ENCODE measurements at places on chromosomes 2 and 18. TPM values are rescaled to one million over a fixed set of nuclear protein-coding genes. Genes with fewer than 3 reads are reported as not detected.
A peak's percentile ranks its signal among the peaks of the same experiment; 100 is the strongest.

The NEURL3 gene
- 0.10 TPM for total RNA-seq

The VWA3B gene
- total RNA-seq: not detected

The NTSR2 gene
- total RNA-seq: 0.10 TPM

The KIAA1328 gene
- 20.1 TPM for total RNA-seq

The QPCT gene
- 33.8 TPM for total RNA-seq

The CRYBA2 gene
- not detected for total RNA-seq

The SLC9A2 gene
- total RNA-seq: 6.8 TPM

The ANKRD36B gene
- 104 TPM for total RNA-seq

The TANK gene
- 90.7 TPM for total RNA-seq

The SULT1C4 gene
- 14.7 TPM for total RNA-seq

DNA sequence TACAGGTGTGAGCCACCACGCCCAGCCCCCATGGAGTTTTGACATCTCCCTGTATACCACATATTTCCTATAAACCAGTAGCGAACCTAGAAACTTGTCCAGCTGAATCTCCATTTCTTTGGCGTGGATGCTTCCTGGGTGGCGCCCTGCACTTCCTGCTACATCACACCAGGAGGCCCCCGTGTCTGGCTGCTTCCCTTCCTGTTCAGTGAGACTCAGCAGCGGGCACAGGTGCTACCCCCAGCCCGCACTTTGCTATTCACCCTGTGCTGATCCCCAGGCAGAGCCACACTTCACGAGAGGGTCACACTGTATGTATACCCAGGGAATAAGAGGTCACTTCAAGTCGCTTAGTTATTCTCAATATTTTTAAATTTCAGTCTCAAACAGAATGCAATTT lies 35.0 kb downstream of the CYP27C1 start:
- DNase-seq: no peak

- no peak for DNase-seq
These were observed 1141.8 kb downstream of the RPIA start for GRCh38 chr2:89833116-89833779.

- DNase-seq: no peak
These were observed 33.0 kb downstream of the PPM1B start for GRCh38 chr2:44201648-44202165.

DNA sequence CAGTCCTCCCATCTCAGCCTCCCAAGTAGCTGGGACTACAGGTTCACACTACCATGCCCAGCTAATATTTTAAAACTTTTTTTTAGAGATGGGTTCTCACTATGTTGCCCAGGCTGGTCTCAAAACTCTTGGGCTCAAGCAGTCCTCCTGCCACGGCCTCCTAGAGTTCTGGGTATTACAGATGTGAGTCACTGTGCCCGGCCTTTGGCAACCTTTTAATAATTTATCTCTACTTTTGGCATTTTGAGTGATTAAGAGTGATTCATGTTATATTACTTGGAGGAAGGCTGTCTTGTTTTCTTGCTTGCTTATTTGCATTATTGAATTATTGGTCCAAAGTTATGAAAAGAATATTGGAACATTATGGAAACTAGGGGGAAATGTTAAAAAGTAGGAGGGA lies 24.3 kb downstream of the NCOA1 start:
- no peak for DNase-seq

GRCh38 chr2:121128741-121129659 lies 156.0 kb downstream of the TFCP2L1 start:
- DNase-seq: no peak

DNA sequence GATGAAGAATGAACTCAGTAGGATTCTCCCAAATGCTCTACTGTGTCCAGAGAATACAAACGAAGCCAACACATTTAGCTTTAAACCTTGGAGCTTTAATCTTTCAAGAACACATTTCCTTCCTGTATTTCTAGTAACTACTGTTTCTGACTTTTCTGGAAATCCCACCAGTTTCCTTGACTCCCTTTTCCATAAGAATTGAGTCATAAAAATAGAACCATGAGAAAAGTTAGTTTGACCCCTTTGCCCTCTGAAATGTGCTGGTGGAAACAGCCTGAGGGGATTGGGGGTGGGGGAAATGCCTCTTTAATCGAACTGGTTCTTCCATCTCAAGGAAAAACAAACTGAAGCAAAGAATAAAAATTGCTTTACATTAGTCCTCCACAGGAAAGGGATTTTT lies 123.9 kb downstream of the TMEM17 start:
- DNase-seq: peak; percentile 9

DNA sequence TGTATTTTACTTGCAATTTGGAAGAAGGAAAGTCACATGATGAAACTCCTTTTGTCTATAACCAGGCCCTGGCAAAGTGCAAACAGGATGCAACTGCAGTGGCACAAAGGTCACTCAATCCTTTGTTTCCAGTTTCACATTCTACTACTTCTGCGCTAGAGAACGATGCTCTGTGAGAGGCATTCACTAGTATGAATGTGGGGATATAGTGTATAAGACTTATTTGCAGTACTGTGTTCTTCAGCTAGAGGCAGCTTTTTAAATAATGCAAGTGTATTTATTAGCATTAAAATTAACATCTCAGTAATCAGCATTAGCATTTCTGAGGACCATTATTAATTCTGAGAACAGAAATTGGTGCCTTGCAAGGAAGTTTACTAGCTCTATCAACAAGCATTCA lies 68.9 kb downstream of the PRPF40A start:
- DNase-seq: no peak

GRCh38 chr2:102538491-102538890 lies 65.5 kb downstream of the SLC9A4 start:
- no peak for DNase-seq

DNA sequence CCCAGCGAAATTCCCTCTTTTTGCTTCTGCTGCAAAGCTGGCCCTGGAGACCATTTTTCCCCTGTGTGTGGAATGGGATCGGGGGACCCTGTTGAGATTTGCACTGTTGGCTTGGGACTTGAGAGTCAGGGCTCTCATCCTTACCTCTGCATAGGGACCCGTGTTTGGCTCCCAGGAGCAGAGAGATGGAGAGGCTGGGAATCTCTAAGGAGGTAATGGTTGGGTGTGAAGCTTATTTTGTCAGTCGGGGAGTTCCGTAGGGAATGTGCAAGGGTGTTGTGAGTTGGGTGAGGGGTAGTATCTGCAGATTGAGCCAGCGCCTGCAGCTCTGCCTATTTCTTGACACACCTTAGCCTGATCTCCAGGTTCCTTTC lies 4.5 kb downstream of the GATA6 start:
- no peak for DNase-seq

DNA sequence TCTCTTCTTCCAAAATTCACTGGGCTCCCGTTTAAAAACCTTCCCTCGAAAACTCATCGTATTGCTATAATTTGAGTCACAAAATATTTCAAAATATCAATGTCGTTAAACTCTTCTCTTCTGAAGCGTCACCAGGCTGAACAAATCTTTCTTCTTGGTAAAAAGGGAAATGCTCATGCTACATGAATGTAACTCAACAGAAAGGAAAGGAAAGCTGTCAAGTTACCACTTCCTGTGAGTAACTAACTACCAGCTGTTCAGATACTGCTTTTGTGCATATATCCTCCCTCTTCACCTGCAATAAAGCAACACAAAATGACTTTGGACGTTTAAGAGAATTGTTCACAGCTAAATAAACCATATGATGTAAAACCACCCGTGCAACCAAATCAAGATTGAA lies 95.4 kb downstream of the DOCK10 start:
- DNase-seq: no peak

DNA sequence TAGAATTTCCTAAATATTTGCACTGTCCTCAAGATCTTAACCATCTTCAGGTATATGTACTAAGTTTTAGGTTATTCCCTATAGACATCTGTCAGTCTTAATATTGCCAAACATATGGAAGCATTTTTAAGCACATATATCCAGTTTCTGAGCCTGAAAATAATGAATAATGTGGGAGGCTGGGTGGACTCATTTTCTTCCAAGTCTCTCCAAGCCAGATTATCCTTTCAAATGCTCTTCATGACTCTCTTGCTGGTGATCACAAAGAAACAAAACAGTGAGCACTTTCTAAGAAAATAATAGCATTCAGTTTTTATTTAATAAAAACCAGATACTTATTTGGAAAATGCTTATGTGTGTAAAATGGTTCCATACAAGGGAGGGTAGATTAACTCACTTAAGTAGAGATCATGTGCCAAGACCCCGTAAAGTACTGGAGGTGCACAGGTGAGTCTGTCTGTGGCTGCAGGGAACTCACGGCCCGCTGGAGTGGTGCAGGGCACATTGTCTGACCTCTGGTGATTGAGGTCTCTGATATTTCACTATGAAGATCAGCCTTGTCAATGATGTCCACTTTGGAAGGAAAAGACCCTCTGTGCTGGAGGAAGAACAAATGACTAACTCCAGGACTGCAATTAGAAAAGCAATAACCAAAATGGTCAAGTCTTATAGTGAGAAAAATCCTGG lies 161.6 kb downstream of the TMEM18 start:
- DNase-seq: peak; percentile 2

- DNase-seq: no peak
These were observed 442.2 kb upstream of the CWC22 start for GRCh38 chr2:180449171-180449915.

DNA sequence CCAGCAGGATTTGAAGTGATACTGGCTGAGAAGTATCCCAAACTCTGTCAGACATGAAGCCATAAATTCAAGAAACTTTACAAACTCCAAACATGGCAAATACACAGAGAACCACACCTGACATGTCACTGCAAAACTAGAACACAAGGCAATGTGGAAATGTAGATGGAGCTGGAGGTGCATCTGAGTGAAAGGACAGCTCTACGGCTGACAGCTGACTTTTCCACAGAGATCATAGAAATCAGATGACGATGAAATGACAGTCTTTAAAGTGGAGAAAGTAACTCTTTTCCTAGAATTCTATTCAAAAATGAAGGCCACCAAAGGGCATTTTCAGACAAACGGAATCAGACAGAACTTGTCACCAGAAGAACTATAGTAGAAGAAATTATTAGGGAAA lies 97.5 kb downstream of the LDLRAD4 start:
- no peak for DNase-seq

GRCh38 chr2:48651158-48651790 lies 33.6 kb downstream of the GTF2A1L start:
- peak; percentile 84 for DNase-seq

GRCh38 chr2:238701341-238702206 lies 146.3 kb upstream of the TWIST2 start:
- DNase-seq: no peak

DNA sequence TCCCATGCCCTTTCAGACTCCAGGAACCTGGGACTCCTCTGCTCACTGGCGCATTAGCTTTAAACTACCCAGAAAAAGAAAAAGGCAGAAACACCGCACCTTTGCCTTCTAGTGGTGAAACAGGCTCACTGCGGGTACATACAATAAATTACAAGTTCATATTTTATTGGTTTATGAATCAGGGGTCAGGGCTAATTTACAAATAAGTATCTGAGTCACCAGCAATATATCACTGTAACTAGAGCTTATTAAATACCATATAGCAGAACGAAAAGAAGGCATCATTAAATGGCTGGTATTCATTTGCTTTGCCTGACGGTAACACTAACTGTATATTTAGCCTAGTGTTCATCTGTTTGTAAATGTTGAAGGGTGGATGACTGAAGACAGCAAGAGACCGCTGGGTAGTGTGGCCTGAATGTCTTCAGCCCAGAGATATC lies 26.9 kb upstream of the DTNB start:
- no peak for DNase-seq

GRCh38 chr18:24791751-24792545 lies 331.5 kb downstream of the HRH4 start:
- DNase-seq: no peak

DNA sequence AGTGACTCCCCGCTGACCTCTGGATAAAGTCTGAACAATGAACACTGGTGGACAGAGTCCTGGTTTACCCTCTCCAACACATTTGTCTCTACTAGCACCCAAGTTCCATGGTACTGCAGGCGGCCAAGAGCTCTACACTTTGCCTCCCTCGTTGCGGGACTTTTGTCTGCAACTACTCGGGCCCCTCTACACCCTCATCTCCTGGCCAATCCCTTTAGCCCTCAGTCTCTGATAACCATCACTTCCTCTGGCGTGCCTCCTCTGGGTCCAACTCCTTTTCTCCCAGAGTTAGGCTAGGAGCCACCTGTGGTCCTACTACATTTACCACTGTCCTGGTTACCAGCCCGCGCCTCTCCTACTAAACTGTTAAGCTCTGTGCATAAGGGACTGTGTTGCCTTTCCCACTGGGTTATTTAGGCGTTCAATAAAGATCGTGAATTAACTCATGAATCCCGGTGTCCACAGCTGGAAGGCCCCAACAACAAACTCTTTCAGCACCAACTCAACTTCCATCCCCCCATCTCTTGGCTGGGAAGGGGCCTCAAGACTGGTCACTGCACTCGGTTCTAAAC lies 757 bp downstream of the HDHD2 start:
- DNase-seq: no peak

DNA sequence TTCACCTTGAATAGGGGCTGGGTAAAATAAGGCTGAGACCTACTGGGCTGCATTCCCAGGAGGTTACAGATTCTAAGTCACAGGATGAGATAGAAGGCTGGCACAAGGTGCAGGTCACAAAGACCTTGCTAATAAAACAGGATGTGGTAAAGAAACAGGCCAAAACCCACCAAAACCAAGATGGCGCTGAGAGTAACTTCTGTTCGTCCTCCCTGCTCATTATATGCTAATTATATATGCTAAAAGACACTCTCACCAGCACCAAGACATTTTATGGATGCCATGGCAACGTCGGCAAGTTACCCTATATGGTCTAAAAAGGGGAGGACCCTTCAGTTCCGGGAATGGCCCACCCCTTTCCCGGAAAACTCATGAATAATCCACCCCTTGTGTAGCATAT lies 711.5 kb upstream of the KLHL29 start:
- DNase-seq: no peak

- no peak for DNase-seq
These were observed 1106.6 kb upstream of the FAM98A start for GRCh38 chr2:34705551-34706247.

GRCh38 chr18:33665187-33665586 lies 87.2 kb downstream of the ASXL3 start:
- DNase-seq: no peak

DNA sequence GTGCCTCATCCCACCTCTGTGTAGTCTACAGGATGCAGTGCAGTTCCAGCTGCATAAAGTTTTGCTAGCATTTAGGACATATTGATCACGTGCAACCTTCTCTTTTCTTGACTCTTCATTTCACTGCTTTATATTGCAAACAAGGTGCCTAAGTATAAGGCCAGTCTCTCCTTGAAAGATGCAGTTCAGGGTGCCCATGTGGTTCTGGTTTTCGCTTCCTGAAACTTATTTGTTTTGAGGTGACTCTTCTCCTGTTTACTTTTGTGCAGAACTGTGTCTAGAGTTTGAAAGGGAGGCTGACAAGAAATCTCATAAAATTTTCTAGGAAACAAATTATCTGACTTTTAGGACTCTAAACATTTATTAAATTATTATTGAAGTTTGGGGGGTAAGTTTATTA lies 189.9 kb downstream of the UBE2E3 start:
- DNase-seq: no peak

- DNase-seq: no peak
These were observed 825.9 kb upstream of the POU3F3 start for GRCh38 chr2:104028061-104028460.
